Activated CD4-positive, alpha-beta T cell treated with anti-CD3 and anti-CD28 coated beads for 36 hours (primary cell): ENCODE measurements at places on chromosomes 5 and 9. TPM values are rescaled to one million over a fixed set of nuclear protein-coding genes. Genes with fewer than 3 reads are reported as not detected.

Gene C9
- not detected for total RNA-seq

Gene PROB1
- 3.2 TPM for total RNA-seq

Gene PIP5KL1
- 2.8 TPM for total RNA-seq

Gene SPATA31E1
- not detected for total RNA-seq

DNA sequence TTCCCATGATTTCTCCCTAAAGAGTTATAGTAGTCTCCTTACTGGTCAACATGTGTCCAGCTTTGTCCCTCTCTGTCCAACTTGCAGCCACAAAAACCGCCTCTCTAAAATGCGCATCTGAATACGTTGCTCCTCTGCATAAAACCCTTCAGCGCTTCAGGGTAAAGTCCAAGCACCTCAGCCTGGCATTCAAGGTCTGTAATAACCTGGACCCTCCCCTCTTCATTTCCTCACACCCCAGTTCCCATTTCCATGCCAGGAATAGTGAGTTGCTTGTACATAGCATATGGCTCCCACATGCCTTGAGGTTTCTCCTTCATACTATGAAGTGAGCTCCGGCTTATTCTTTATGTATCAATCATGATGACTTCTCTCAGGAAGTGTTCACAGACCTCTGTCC, 101.5 kb downstream of the OXCT1 start:
- H3K36me3 ChIP-seq = peaks cover 42% of the 10 kb centered on the region
- H3K4me3 ChIP-seq = no peak overlapping the region
- DNase-seq = no peak

DNA sequence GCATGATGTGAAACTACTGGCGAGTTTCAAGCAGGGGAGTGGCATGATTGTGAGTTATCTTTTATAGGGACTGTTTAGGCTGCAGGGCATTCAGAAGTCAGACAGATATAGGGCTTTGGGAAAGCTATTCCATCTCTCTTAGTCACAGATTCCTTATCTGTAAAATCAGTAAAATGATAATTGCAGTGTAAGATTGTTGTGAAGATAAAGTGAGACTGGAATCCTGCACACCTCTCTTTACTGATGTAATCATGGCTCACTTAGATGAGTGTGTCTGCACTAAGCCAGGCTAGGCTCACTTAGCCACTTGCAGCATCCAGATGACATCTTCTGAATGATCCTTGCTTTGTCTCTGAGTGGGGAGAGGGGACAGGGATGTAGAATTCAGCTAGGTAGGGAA, 81.8 kb upstream of the MAMDC2 start:
- no peak overlapping the region for H3K27ac ChIP-seq
- H3K36me3 ChIP-seq = no peaks in the 10 kb centered on the region
- DNase-seq = no peak
- H3K4me1 ChIP-seq = no peaks in the 10 kb centered on the region
- peaks cover 4% of the 10 kb centered on the region for H3K27me3 ChIP-seq

- no peaks in the 10 kb centered on the region for H3K27me3 ChIP-seq
- H3K27ac ChIP-seq = no peak overlapping the region
- no peak overlapping the region for H3K4me3 ChIP-seq
- H3K4me1 ChIP-seq = peaks cover 29% of the 10 kb centered on the region
- peaks cover 15% of the 10 kb centered on the region for H3K36me3 ChIP-seq
Measured at GRCh38 chr5:67063791-67064190, 132.8 kb downstream of the CD180 start.

DNA sequence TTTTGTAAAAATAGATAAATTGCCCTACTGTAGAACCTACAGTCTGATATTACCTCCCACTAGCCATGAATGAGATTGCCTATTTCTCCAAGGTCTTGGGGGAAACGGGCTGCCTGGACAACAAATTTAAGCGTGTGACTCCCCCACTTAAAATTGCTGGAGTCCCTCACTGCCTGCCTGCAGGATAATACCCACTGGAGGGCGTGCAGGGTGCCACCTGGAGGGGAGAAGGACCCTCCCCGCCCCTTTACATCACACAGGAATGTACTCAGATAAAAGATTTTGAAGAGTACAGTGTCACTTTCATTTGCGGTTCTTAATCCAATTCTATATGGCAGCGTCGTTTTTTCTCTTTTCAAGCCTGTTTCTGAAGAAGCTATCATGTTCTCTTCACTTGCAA, 6.2 kb upstream of the TRIM7 start:
- H3K4me3 ChIP-seq = no peak overlapping the region
- peaks cover 25% of the 10 kb centered on the region for H3K4me1 ChIP-seq
- H3K27ac ChIP-seq = no peak overlapping the region
- peaks cover 7% of the 10 kb centered on the region for H3K27me3 ChIP-seq

DNA sequence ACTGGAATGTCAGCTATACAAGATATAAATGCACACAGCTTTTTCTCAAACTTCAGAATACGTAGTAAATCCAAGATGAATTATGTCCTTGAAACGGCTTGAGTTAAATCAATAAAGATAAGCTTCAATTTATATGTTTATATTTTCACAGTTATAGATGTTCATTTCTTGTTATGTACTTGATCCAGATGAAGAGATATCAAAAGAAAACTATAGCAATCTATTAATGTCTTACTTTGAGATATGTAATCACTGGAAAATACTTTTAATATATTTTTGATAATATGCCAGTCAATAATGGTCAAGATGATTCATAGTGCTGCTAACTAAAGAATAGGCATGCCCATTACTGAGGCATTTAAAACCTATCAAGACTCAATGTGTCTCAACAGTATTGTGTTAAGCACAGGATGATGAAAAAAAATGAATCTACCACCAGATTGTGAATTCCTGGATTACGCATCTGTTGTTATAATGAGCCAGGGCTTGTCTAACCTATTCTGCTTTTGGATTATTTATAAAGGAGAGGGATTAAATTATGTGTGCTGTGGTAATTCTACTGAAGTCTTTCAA, 372.6 kb upstream of the PRR16 start:
- DNase-seq = no peak
- H3K4me3 ChIP-seq = no peak overlapping the region
- no peaks in the 10 kb centered on the region for H3K36me3 ChIP-seq
- H3K4me1 ChIP-seq = no peaks in the 10 kb centered on the region

DNA sequence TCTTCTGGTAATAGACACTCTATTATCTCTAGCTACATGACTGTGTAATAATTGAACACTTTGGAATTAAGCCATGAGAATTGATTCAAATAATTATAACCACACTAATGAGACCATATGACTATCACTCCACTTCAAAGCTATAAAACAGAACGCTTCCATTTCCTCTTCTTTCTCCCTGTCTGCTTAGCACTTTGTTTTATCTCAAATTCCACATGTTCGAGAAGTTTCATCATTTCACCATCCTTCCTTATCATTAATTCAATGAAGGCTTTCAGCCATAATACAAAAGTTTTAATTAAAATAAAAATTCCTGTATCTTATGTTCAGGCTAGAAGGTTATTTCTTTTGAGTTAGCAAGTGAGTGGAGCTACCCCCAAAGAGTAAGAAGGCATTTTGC, 7.4 kb upstream of the DCTN4 start:
- H3K27ac ChIP-seq = no peak overlapping the region
- no peaks in the 10 kb centered on the region for H3K36me3 ChIP-seq
- no peaks in the 10 kb centered on the region for H3K27me3 ChIP-seq
- H3K4me1 ChIP-seq = peaks cover 4% of the 10 kb centered on the region
- DNase-seq = no peak

DNA sequence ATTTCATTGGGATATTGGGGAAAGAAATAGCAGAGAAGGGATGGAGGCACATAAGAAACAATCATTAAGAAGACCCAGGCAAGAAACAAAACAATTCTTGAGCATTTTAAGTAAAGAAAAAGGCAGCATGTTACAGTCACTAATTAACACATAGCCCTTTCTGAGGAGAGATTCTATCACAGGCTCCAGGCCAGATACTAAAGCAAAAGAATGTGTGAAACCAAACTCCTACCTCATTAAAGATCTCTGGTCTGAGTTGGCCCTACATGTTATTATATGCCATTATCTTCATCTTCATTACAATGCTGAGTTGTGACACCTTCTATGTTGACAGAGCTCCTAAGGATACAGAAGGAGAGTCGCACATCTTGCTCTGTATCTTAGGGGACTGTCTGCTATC, 37.5 kb downstream of the DAP start:
- H3K27ac ChIP-seq = no peak overlapping the region
- DNase-seq = no peak
- H3K4me3 ChIP-seq = no peak overlapping the region
- peaks cover 15% of the 10 kb centered on the region for H3K4me1 ChIP-seq
- H3K36me3 ChIP-seq = peaks cover 21% of the 10 kb centered on the region
